Right atrium auricular region (tissue), 2 donors: ENCODE measurements at places on chromosomes 7 and 10. TPM values are rescaled to one million over a fixed set of nuclear protein-coding genes. Genes with fewer than 3 reads are reported as not detected.
A peak's percentile ranks its signal among the peaks of the same experiment; 100 is the strongest.

GRCh38 chr7:137937202-137937560 is 64.7 kb downstream of the CREB3L2 start:
- DNase-seq = no peak

DNA sequence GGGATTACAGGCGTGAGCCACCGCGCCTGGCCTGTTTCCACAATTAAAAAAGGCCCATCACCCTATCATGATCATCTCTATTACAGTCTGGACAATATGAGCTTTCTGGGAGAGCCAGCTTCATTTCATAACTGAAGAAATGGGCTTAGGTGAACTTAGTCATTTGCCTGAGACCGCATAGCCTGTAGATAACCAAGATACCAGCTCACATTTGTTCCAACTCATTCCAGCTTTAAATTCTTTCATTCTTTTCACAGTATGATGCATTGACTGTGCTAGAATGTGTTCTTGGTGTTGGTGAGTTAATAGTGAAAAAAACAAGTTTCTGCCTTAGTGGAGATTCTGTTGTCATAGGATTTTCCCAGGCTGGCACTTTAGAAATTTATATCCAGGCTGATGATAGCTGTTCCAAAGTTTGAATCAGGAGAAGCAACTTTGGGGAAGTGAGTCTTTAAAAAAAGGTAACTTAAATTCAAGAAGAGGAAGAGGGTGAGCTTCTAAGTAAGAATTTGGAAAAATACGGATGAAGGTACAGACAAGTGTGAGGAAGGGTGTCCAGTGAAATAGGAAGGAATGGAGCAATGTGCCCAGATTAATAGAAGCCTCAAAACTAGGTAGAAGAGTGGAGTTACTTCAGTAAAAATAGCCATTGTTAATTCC is 2.1 kb upstream of the H2AZ2 start:
- DNase-seq = no peak

Gene NAT16
- not detected for total RNA-seq

Gene FAM25G
- not detected for total RNA-seq

DNA sequence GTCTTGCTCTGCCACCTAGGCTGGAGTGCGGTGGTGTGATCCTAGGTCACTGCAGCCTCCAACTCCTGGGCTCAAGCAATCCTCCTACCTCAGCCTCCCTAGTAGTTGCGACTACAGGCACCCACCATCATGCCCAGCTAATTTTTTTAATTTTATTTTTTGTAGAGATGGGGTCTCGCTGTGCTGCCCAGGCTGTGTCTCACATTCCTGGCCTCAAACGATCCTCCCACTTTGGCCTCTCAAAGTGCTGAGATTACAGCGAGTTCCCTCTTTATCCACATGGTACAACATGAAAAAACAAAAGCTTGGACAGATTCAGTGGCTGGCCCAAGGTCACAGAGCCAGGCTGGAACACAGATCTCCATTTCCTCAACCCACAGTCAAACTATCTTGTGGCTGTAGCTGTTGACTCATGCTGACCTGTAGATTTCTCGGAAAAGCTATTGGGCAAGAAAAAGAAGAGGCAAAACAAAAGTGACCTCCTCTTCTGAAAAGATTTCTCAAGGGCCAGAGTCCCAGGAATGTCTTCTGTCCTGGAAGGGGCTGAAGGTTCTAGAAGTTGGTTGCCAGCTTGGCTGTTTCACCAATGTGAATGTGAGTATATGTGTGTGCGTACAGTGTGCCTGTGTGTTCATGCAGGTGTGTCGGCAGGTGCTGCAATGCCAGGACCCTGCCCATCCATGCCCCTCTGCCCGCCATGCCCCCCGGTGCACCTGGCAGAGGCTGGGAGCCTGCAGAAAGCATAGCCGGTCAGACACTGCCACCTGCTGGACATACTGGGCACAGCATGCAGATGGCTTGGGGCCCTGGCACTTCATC is 28.4 kb downstream of the TMEM130 start:
- peak; percentile 68 for DNase-seq

- DNase-seq = no peak
These were observed 151.1 kb downstream of the SORCS1 start for GRCh38 chr10:107013258-107014006.

DNA sequence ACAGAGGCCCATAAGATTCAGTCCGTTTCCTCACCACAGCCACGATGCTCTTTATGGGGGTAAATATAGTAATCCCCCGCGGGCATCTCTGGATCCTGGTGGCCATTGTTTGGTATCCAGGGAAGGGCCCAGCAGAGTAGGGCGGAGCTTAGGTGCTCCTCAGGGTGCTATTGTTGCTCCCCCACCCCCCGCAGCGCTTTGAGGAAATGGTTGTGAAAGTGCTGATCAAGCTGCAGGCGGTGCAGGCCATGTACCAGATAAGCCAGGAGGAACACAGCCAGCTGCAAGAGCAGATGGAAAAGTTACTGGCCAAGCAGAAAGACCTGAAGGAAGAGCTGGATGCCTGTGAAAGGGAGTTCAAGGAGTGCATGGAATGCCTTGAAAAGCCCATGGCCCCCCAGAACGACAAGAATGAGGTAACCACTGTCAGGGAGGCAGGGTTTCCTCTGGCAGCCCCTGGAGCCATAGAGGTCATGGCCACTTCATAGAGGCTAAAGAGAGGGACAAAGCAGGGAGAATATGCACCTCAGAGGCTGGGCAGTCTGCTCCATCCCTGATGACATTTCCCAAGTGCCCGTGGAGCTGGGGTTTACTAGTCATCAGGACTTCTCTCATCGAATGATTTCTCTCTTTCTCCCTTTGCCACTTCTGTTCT is 17.6 kb upstream of the FLNC start:
- DNase-seq = no peak

Gene FOXK1
- total RNA-seq = 19.4 TPM

DNA sequence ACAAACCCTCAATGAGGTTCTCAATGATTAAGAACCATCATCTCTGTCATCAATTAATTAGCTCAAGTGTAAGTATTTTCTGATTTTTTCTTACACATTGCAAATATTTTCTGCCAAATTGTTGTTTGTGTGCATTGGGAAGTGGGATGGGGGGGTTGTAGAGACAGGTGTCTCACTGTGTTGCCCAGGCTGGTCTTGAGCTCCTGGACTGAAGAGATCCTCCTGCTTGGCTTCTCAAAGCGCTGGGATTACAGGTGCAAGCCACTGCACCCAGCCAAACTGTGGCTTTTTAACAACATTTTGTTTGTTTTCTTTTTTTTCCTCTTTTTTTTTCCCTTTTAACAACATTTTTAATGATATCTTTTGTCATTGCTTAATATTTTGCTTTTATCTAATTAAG is 87.5 kb downstream of the AKR1D1 start:
- no peak for DNase-seq

DNA sequence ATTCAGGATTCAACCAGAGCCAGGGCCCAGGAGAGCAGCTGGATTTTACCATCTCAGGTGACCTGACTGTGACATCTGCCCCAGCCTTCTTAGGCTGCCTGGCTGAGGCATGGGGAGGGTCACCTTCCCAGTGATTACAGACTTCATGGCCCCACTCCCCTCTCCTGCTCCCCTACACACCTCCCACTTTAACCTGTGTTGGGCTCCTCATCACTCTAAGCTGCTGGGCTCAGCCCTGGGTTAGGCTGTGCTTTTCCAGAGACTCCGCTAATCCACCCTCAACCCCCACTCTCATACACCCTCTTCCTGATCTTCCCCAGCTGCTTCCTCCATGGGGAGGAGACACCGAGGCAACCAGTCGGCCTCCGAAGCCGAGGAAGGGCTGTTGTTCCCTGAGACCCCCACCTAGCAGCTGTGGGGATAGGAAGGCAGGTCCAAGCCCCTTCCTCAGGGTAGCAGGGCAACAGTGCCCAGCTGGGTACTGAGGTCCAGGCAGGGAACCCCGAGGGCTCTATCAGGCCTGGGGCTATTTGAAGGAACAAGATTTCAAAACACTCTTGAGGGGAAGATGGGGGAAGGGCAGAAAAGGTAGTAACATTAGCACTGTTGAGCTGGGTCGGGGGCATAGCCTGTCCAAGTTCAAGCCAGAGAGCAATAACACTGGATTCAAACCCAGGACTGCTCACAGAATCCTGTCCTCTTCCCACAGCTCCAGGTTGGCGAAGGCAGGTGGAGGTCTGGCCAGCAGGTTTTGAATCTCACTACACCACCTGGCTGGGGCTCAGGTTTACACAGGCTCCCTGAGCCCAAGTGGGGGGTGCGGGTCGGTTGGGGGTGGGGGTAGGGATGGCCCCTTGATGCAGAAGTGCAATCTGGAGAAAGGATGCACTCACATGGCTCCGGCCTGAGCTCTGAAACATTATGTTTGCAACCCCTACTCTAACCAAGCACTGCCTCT is 1.8 kb downstream of the IMPDH1 start:
- DNase-seq = no peak

GRCh38 chr10:60433684-60434083 is 44.0 kb upstream of the ANK3 start:
- DNase-seq = no peak

Gene CDC14C
- total RNA-seq = not detected

- DNase-seq = no peak
These were observed 37.0 kb upstream of the DNAJB6 start for GRCh38 chr7:157299613-157300368.

DNA sequence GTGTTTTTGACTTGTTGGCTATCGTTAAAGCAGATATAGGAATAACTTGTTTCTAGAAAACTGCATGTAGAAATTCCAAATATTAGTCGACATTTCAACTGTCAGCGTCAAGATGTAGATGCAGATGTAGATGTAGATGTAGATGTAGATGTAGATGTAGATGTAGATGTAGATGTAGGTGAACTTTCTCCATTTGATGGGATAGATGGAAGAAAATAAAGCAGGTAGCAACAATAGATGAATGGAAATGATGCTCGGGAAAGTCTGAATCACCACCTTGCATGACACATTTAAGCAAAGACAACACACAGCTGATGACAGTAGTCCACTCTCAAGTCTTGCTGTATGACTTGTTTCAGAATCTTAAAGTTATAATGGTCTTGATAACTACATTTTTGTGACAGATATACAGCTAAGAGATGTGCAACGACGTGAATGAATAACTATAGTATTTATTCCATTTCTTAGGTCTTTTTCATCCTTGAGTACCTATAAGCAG is 53.5 kb downstream of the SND1 start:
- no peak for DNase-seq

Gene CPA1
- not detected for total RNA-seq

GRCh38 chr10:73590881-73591799 is at the start of gene USP54:
TSS of gene USP54 (minus strand) at chr10:73591342. CDS start at chr10:73575658, 15,684 bp downstream.
- DNase-seq = no peak

Gene PDZD7
- total RNA-seq = 1.3 TPM

DNA sequence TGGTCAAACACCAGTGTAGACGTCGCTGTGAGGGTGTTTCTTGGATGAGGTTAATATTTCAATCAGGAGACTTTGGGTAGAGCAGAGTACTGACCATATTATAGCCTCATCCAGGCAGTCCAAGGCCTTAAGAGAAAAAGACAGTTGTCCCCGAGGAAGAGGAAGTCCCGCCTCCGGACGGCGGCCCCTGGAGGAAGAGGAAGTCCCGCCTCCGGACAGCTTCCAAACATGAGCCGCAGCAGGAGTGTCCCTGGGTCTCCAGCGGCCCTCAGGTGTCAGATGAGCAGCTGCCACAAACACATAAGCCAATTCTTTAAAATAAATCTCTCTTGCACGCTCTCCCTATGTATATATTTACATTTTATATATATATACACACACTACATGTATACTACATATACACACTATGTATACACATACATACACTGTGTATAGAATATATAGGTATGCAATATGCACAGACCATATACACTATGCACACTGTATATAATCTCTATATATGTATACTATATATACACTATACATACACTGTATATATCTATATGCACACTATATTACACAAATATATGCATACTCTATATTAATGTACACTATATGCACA is 37.5 kb downstream of the PWWP2B start:
- DNase-seq = no peak
